Sciatic nerve (tissue), 2 donors: ENCODE measurements at places on chromosomes 7 and 10. TPM values are rescaled to one million over a fixed set of nuclear protein-coding genes. Genes with fewer than 3 reads are reported as not detected.

The EPHB6 gene
- total RNA-seq: 15.7 TPM

The CPEB3 gene
- total RNA-seq: 6.2 TPM

The EDRF1 gene
- 28.6 TPM for total RNA-seq

The OPN1SW gene
- not detected for total RNA-seq

The ZFAND2A gene
- 24.7 TPM for total RNA-seq

The FAM24B gene
- total RNA-seq: 5.4 TPM

The PRSS2 gene
- total RNA-seq: 6.0 TPM

The ADARB2 gene
- 1.9 TPM for total RNA-seq

The SLC18A3 gene
- not detected for total RNA-seq

The ELOVL3 gene
- not detected for total RNA-seq

GRCh38 chr10:125231116-125231812 lies 70.9 kb upstream of the CTBP2 start:
- DNase-seq: no peak

DNA sequence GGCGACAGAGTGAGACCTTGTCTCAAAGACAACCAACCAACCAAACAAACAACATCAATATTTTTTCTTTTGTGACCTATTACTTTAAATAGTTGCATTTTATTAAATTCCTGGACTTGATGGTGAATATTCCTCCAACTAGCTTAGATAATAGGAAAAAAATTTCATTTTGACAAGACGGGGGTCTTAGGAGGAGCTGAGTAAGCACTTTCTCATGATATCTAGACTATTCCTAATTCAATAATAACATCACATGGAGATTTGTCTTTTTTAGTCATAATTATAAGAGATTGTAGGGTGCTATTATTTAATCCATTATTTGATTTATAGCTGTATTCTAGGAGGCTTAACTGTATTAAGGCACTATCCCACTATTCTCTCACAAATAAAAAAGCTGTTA lies 702.5 kb downstream of the PHTF2 start:
- no peak for DNase-seq

DNA sequence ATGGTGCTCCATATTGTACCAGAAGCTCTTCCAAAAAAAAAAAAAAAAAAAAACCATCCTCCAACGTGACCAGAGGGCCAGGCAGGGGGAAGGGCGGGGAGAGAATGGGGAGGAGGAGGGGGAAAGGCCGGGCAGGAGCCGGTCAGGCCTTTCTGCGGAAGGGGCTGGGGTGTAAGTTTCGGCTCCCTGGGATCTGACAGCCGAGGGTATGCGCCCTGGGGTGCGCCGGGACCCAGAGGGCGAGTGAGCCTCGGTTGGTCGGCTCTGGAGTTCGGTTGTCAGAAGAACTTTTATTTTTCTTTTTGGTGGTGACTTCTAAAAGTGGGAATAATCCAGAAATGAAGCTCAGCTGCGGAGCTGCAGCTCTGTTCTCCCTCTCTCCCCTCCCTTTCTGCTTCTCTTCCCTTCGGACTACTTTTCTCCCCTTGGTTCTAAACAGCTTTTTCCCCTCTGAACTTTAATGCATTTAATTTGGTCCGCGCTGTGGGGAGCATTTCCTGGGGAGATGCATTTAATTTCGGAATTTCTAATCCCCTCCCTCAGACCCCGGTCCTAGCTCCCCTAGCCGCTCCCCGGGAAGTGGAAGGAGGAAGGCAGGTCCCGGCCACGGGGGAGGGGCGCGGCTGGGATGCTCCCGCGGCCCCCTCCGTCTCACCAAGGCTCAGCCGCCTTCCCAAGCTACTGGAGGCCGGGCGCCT lies 3.9 kb upstream of the PAX2 start:
- no peak for DNase-seq

- DNase-seq: no peak
These were observed 774.1 kb upstream of the IGFBP3 start for GRCh38 chr7:46695051-46695708.

DNA sequence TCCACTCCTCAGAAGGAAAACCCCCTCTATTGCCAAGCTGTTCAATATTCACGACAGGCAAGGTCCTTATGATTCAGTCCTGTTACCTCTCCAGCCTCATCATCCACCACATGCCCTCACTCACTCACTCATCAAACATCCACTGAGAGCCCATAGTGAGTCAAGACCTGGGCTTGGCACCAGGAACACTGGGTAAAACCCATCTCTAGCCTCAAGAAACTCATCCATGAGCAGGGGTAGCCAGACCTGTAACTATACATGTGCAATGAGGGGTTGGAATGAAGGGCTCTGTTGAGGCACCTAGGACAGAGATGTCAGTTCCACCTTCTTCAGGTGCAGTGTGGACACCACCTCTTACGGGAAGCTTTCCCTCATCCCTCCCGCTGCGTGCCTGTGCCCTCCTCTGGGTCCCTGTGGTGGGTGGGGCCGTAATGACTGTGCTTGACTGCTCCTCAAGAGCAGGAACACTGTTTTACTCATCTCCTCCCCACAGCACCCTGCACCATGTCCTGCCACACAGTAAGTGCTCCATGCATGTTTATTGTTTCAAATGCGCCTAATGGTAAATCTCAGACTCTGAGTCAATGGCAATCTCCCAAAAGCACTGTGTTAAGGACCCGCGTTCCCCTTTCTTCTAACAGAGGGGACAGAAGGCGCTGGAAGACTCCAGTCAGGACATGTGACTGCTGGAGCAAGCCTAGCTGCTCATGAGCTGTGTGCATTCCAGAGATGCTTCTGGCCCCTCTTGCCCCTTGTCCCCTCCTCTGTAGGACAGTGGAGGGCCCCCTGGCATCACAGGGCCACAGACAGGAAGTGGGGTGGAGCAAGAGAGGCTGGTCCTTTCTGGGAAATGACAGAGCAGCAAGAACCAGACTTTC lies 95.4 kb downstream of the HIPK2 start:
- DNase-seq: no peak

- no peak for DNase-seq
These were observed 62.6 kb upstream of the GHITM start for GRCh38 chr10:84076540-84077195.

GRCh38 chr7:44823255-44823781 lies 24.6 kb downstream of the H2AZ2 start:
- DNase-seq: no peak

DNA sequence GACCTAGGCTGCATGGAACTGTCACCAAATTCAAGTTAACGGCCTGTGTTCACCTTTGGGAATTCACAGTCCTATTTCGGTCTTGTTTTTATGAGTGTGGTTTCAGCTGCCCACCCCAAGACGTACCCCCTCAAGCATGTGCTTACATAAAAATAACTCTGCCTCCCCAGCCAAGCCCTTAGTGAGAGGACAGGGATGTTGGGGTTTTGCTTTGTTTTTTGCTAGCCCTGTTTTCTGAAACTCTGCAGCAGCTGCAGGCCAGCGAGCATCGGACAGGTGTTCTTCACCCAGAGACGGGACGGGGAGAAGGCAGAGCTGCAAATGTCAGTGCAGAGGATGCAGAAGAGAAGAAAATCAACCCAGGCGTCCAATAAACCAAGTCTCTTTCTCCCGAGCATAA lies 13.5 kb downstream of the CHST15 start:
- DNase-seq: no peak

GRCh38 chr7:2490181-2490651 lies 14.0 kb upstream of the GRIFIN start:
- peak; percentile 48 for DNase-seq

DNA sequence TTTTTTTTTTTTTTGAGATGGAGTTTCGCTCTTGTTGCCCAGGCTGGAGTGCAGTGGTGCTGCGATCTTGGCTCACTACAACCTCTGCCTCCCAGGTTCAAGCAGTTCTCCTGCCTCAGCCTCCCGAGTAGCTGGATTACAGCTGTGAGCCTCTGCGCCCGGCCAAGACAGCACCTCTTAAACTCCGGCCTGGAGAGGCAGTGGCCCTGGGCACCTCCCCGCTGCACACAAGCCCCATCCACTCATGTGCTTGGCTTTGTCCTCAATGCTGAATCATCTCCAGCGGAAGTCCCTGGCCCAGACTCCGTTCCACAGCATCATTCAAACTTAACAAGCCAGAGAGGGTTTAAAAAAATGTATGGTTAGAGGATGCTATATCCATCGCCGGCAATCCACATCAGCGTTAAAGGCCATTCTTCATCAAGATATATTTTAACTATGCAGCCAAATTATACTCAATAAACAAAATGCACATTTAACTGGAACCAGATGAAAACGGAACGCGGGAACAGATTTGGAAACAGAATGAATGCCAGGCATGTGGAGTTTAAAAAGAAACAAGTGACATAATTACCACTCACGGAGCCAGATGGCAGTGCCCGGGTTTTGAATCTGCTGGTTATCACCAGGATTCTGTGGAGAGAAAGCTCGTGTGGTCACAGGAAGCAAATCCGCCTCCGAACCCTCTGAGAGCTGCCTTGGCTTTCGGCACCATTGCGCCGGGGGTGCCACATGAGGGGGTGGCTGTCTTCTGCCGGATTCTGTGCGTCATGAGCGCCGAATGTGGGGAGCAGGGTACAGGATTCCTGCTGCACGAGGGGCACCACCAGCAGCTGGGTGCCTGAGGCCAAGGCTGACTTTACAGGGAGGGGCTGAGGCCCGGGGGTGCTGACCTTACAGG lies 45.6 kb upstream of the CFAP46 start:
- DNase-seq: no peak

- DNase-seq: no peak
These were observed 86.9 kb upstream of the KCND2 start for GRCh38 chr7:120185940-120186682.

GRCh38 chr7:122429926-122430325 lies 125.4 kb upstream of the FEZF1 start:
- DNase-seq: no peak

- no peak for DNase-seq
These were observed 266.5 kb downstream of the AUTS2 start for GRCh38 chr7:69864822-69865221.

- no peak for DNase-seq
These were observed 2.4 kb upstream of the MYO1G start for GRCh38 chr7:44981035-44981706.

- DNase-seq: no peak
These were observed 61.4 kb downstream of the BBS9 start for GRCh38 chr7:33190688-33191304.

DNA sequence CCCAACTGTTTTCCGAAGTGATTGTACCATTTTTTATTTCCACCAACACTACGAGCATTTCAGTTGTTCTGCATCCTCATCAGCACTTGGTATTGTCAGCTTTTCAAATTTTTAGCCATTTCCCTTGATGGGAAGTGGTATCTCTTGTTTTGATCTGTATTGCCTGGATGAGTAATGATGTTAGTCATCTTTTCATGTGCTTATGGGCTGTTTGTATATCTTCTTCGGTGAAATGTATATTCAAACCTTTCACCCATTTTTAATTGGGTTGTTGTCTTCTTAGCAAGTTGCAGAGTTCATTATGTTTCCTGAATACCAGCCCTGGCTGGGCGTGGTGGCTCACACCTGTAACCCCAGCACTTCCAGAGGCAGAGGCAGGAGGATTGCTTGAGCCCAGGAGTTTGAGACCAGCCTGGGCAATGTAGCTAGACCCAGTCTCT lies 22.1 kb downstream of the CLIP2 start:
- DNase-seq: no peak

GRCh38 chr10:29977171-29977570 lies 82.2 kb downstream of the JCAD start:
- DNase-seq: no peak

GRCh38 chr10:68212721-68213352 lies 19.1 kb downstream of the ATOH7 start:
- DNase-seq: no peak

- no peak for DNase-seq
These were observed 125.3 kb downstream of the HTR7 start for GRCh38 chr10:90732581-90732980.

GRCh38 chr10:67114945-67115344 lies 189.1 kb downstream of the LRRTM3 start:
- DNase-seq: no peak

- DNase-seq: no peak
These were observed 51.1 kb downstream of the NOD1 start for GRCh38 chr7:30427296-30428070.

DNA sequence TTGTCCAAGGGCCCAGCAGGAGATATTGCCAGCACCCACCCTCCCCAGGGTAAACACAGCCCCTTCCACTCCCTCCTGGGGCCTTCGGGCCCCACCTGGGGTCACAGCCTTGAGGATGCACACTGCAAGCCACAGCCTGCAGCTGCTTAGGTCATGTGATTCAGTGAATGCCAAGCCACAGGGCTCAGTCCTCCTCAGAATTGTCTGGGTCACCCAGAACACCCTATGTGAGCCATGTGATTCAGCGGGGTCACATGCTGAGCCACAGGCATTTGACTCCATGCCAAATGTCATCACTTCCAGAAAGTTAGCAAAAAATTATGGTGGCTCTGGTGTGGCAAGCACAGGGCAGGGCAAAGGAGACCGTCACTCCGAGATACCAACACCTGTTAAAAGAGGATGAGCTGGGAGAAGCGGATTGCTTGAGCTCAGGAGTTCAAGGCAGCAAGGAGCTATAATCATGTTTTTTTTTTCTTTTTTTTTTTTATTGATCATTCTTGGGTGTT lies 17.2 kb upstream of the PSAP start:
- peak; percentile 76 for DNase-seq

- DNase-seq: peak; percentile 56
These were observed 64.5 kb downstream of the PDIA4 start for GRCh38 chr7:148963583-148964482.

DNA sequence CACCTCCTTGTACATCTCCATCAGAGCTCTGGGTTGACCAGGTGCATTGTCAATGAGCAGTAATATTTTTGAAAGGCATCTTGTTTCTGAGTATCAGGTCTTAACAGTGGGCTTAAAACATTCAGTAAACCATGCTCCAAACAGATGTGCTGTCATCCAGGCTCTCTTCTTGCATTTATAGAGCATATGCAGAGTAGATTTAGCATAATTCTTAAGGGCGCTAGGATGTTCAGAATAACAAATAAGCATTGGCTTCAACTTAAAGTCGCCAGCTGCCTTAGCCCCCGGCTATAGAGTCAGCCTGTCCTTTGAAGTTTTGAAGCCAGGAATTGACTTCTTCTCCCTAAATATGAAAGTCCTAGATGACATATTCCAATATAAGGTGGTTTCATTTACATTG lies 130.5 kb upstream of the INSYN2A start:
- no peak for DNase-seq

DNA sequence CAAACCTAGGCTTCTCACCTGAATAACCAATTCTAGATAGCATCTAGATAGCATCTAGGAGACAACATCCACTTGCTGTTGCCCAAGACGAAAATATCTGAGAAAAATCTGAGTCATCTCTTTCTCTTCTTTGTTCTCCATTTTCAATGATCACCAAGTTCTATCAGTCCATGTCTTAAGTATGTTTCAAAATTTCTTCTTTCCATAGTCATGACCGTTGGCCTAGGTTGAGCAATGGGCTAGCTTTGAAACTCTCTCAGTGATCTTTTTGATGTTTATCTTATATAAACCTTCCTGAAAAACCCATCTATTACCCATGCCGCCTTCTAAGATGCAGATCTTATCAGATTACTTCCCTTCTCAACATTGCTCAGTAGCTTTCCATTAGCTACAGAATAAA lies 23.4 kb upstream of the CASD1 start:
- no peak for DNase-seq

GRCh38 chr10:103491729-103492364 lies 1.7 kb upstream of the NEURL1 start:
- no peak for DNase-seq

GRCh38 chr10:22635650-22636049 lies 78.7 kb downstream of the PIP4K2A start:
- DNase-seq: no peak

GRCh38 chr7:8699875-8700624 lies 266.6 kb downstream of the NXPH1 start:
- DNase-seq: no peak

GRCh38 chr10:111887266-111887665 lies 296.3 kb downstream of the GPAM start:
- DNase-seq: no peak

- peak; percentile 92 for DNase-seq
These were observed at the start of gene ZEB1 for GRCh38 chr10:31318854-31319601. ZEB1 (plus strand) TSS chr10:31319216; CDS start chr10:31319235, 19 bp downstream.

GRCh38 chr7:65382452-65382851 lies 8.8 kb downstream of the ZNF92 start:
- DNase-seq: no peak
